Progenitor cell of endocrine pancreas (in vitro differentiated cells): ENCODE measurements at places on chromosomes 11 and 22. TPM values are rescaled to one million over a fixed set of nuclear protein-coding genes. Genes with fewer than 3 reads are reported as not detected.

Gene VSIG2
- 1.8 and 2.6 TPM in 2 replicates for total RNA-seq

Gene MMP7
- total RNA-seq = not detected in 2 replicates

Gene SPI1
- total RNA-seq = not detected in 2 replicates

Gene GRM5
- 0.20 and 0.26 TPM in 2 replicates for total RNA-seq

Gene OR4C45
- not detected in 2 replicates for total RNA-seq

Gene BIRC3
- 0.29 and 0.36 TPM in 2 replicates for total RNA-seq

GRCh38 chr11:78168539-78169477 lies 19.6 kb downstream of the KCTD21 start:
- no peak overlapping the region for H3K4me3 ChIP-seq
- peaks cover 10% of the 10 kb centered on the region for H3K4me1 ChIP-seq
- DNase-seq = no peak
- H3K36me3 ChIP-seq = peaks cover 8% of the 10 kb centered on the region

DNA sequence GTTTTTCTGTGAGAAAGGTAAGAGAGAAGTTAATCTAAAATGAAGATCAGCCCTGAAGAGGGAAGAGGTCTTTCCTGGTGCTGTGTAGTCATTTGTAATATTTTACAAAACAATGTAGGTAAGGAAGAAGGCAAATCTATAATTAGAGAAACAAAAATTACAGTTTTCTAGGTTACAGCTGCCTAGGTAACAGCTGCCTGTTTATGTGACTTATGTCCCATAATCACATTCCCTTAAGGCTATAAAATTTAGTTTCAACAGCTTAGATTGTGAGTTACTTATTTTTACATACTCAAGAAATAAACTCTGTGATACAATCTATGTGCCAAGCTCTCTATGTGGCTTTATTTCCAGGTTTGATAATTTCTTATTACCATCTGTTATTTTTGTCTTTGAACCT lies 19.8 kb downstream of the LUZP2 start:
- no peaks in the 10 kb centered on the region for H3K4me1 ChIP-seq
- H3K36me3 ChIP-seq = no peaks in the 10 kb centered on the region
- DNase-seq = no peak
- no peak overlapping the region for H3K4me3 ChIP-seq
- H3K27me3 ChIP-seq = no peaks in the 10 kb centered on the region
- H3K27ac ChIP-seq = no peak overlapping the region

- no peaks in the 10 kb centered on the region for H3K4me1 ChIP-seq
- peaks cover 20% of the 10 kb centered on the region for H3K36me3 ChIP-seq
- no peak for DNase-seq
- H3K4me3 ChIP-seq = no peak overlapping the region
- H3K27me3 ChIP-seq = no peaks in the 10 kb centered on the region
These were observed 18.1 kb upstream of the PPP6R3 start for GRCh38 chr11:68442433-68442832.

DNA sequence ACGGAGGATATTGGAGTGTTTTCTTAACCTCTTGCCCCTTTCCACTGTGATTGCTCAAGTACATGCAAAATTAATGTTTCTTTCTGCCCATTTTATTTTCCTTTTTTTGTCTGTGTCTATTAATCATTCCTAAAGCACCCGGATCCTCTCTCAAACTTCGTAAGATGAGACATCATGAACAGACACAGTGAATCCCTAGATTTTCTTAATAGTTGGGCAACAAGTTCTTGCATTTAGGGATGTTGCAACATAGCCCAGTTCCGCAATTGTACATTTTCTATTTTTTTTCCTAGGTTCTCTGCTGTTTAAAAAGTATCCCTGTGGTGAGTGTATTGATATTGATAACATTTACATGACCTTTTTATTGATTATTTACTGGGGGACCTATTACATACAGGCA lies 2.9 kb downstream of the FAM111A start:
- H3K4me3 ChIP-seq = peak overlapping the region; percentile 88
- DNase-seq = no peak
- no peak overlapping the region for H3K27ac ChIP-seq
- H3K27me3 ChIP-seq = no peaks in the 10 kb centered on the region
- peaks cover 10% of the 10 kb centered on the region for H3K36me3 ChIP-seq

- no peak overlapping the region for H3K27ac ChIP-seq
- H3K4me1 ChIP-seq = peaks cover 2% of the 10 kb centered on the region
- no peak overlapping the region for H3K4me3 ChIP-seq
- peaks cover 9% of the 10 kb centered on the region for H3K27me3 ChIP-seq
- H3K36me3 ChIP-seq = no peaks in the 10 kb centered on the region
These were observed 37.3 kb downstream of the GALNT18 start for GRCh38 chr11:11584530-11584810.

DNA sequence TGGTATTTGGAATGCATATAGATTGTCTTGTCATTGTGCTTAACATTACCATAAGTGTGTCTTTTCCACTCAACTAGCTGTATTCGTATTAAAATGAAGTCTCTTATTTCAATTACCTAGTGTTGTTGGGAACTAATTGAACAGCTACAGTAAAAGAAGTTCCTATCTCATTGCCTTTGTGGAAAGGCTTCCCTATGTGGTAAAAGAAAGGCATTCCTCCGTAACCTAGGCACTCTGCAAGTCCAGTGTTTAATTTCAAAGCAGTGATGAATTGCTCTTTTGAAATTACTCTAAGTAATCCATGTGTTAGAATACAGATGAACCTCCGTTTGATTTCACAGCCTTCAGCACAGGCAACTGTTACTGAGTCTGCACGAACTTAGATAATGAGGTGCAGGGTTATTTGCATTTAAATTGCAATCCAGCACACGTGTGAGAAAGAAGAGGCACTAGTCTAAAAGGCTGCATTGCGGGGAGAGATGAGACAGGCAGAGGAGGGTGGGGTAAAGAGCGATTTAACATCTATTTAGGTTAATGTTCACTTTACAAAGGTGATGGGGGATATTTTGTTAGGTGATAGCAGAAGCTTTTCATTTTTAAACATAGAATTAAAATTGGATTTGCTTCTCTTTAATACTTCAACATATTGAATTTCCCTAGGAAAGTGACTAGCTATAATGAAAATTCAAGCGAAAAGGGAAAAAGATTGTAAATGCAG lies 25.0 kb upstream of the CRTAM start:
- H3K36me3 ChIP-seq = no peaks in the 10 kb centered on the region
- H3K4me1 ChIP-seq = no peaks in the 10 kb centered on the region
- no peak overlapping the region for H3K4me3 ChIP-seq
- DNase-seq = no peak
- H3K27me3 ChIP-seq = peaks cover 12% of the 10 kb centered on the region

- no peak for DNase-seq
- no peak overlapping the region for H3K4me3 ChIP-seq
- no peaks in the 10 kb centered on the region for H3K36me3 ChIP-seq
- H3K27ac ChIP-seq = no peak overlapping the region
- peaks cover 2% of the 10 kb centered on the region for H3K4me1 ChIP-seq
These were observed 56.0 kb upstream of the OR5AK2 start for GRCh38 chr11:56932572-56933220.

- peaks cover 14% of the 10 kb centered on the region for H3K36me3 ChIP-seq
- no peak for DNase-seq
- no peaks in the 10 kb centered on the region for H3K27me3 ChIP-seq
- H3K27ac ChIP-seq = no peak overlapping the region
- no peak overlapping the region for H3K4me3 ChIP-seq
These were observed 334.8 kb downstream of the GUCY1A2 start for GRCh38 chr11:106683435-106683834.

DNA sequence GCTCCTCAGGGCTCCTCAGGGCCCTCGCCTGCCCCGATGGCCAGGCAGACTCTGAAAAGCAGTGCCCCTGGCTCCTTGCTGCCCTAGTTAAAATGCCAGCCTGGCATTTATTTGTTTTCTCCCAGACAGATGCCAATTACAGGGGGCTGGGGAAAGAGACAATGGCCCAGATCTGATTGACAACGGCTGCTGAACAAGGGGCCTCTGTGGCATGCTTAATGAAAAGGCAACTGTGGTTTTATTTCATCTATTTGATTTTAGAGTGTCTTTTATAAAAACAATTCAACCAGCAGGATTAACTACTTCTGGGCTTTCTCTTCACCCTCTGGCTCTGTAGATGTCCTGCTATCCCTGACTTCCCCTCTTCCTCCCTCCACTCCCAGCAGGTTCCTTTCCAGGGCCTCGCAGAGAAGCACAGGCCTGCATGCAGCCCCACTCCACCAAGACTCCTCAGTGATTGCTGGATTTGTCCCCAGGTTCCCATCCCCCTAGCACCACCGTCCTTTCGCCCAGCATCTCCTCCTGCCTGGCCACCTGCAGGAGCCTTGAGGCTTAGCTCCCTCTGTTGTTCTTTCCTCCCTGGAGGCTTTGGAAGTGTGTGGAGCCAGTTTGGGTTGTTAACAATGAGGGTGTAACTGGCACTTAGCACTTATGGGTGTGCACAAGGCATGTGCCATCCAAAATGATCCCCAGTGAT lies 171.1 kb downstream of the TENM4 start:
- no peak overlapping the region for H3K27ac ChIP-seq
- no peaks in the 10 kb centered on the region for H3K27me3 ChIP-seq
- peaks cover 13% of the 10 kb centered on the region for H3K4me1 ChIP-seq
- no peak overlapping the region for H3K4me3 ChIP-seq
- H3K36me3 ChIP-seq = no peaks in the 10 kb centered on the region
- no peak for DNase-seq

GRCh38 chr11:114076921-114077331 lies 17.4 kb downstream of the ZBTB16 start:
- no peak for DNase-seq
- H3K27ac ChIP-seq = peak overlapping the region; percentile 97
- peak overlapping the region; percentile 47 for H3K4me3 ChIP-seq
- peaks cover 81% of the 10 kb centered on the region for H3K4me1 ChIP-seq

DNA sequence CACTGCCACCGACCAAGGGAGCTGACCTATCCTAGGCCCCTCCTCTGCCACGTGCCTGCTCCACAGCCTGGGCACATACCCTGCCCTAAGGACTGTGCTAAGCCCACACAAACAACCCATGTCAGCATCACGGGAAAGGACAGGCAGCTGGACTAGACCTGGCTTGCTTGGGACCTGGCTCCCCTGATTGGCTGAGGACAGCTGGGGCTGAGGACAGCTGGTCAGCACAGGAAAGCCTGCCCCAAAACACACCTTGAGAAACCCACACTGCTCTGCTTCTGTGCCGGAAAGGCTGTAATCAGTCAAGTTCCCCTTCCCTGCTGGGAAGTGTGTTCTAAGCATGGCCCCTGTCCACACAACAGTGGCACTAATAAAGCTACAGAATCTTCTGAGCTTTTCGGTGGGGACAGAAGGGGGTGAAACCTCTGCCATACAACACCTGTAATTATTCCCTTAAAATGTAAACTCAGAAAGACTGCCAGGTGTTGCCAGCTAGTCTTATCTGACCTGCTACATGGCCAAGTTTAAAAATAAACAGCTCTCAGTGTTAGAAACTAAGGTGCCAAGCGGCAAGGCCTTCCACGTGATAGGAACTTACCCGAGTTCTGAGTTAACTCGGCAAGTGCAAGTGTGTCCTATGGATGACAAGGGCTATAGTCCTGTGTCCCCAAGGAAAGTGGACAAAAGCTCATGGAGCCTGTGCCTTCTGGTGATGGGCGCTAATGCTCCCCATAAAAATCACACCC lies 35.7 kb upstream of the ARFGAP3 start:
- no peak for DNase-seq
- peaks cover 5% of the 10 kb centered on the region for H3K4me1 ChIP-seq
- peaks cover 3% of the 10 kb centered on the region for H3K36me3 ChIP-seq
- no peaks in the 10 kb centered on the region for H3K27me3 ChIP-seq

DNA sequence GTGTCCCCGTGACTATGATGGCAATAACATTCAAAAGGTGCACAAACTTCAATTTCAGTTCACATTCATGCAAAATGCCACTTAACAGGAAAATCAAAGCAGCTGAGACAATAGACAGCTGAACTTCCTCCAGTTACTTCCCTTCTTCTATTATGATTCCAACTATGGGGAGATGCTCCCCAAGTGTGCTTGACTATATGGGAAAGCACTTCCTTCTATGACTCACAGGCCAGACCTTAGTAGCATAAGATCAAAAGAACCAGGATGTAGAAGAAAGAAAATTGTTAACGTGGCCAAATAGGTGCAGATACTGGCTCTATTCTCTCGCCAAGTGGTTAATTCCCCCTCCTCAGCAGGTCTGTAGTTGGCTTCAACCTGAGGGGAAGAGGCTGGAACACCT lies 7.8 kb upstream of the FAT3 start:
- no peaks in the 10 kb centered on the region for H3K36me3 ChIP-seq
- H3K27me3 ChIP-seq = peaks cover 26% of the 10 kb centered on the region
- no peak for DNase-seq
- no peak overlapping the region for H3K4me3 ChIP-seq
- H3K4me1 ChIP-seq = peaks cover 1% of the 10 kb centered on the region
- no peak overlapping the region for H3K27ac ChIP-seq

DNA sequence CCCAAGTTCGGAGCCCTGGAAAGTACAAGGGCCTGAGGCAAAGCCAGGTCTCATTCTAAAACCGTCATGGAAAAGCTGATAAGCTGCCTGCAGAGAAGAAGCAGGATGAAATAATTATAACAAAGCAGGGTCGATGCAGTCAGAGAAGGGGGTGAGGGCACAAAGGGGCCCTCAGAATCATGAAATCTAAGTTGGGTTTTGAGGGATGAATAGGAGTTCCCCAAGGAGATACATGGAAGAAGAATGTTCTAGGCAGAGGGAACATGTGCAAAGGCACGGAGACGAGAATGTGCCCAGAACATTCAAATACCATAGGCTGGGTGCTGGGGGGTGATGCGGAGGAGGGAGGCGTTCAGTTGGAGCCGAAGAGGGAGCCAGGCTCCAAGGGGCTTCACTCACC lies 25.0 kb downstream of the IGLL1 start:
- no peak overlapping the region for H3K4me3 ChIP-seq
- no peak overlapping the region for H3K27ac ChIP-seq
- H3K27me3 ChIP-seq = peaks cover 4% of the 10 kb centered on the region
- no peak for DNase-seq
- peaks cover 1% of the 10 kb centered on the region for H3K36me3 ChIP-seq
- H3K4me1 ChIP-seq = peaks cover 9% of the 10 kb centered on the region
